Omental fat pad (tissue), 4 donors: ENCODE measurements at places on chromosomes 16 and 17.

- DNase-seq = peak; percentile 49
Measured at GRCh38 chr16:29784901-29785500, 5.5 kb upstream of the KIF22 start.

GRCh38 chr17:55811536-55811935 lies 60.7 kb downstream of the PCTP start:
- DNase-seq = no peak

DNA sequence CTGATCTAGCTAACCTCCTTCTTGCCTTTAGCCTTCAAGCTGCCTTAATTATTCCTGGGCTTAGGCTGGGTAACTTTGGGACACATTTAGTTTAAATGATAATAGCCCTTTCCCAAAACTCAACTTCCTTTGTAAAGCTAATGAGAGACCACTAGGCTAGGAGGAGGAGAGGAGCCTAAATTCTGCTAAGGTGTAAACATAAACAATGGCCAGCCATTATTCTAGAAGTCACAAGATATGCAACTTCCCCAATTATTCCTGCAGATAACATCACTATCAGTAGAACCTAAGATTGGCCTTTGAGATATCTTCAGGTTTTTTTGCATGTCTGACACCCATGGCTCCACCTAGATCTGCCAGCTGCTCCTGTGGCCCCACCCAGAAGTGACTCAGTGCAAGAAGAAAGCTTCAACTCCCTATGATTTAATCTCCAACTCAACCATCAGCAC lies 131.2 kb upstream of the FAM20A start:
- DNase-seq = no peak

GRCh38 chr17:4178651-4179050 lies 35.7 kb downstream of the CYB5D2 start:
- no peak for DNase-seq

DNA sequence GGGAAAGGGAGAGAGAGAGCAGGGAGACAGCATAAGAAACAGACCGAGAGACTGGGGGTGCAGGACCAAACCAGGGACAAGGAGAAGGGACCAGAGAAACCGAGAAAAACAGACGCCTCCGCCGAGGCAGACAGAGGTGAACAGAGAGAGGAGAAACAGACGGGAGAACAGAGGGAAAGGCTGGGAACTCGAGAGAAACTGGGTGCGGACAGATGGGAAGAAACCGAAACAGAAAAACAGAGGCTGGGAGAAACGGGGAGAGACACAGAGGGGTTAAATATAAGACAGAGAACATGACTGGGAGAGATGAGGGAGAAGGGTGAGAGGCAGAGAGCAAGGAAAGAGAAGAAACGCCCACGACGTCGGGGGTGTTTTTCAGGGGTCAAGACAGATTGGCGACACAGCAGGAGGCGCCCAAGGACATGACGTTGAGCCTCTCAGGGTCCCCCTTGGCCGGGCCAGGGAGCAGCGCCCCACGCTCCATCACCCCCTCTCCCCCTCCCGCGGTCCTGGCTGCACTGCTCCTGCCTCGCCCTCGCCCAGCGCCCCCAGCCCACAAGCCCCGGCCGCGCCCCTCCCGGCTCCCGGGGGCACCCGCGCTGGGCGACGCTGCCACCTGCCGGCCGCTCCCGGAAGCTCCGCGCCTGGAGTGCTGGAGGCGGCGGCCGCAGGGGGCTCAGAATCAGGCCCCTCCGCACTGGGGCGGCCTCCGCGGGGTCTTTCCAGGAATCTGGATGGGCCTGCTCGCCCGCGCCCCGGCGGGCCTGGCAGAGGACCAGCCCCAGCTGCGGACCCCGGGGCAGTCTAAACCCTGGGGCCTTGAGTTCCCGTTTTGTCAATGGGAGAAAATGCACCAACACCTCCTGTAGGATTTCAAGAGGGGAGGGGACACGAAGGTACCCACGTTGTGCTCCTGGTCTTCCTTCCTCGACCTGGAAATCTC lies 1.3 kb upstream of the TMEM92 start:
- DNase-seq = no peak

GRCh38 chr16:1189455-1189854 lies 35.6 kb downstream of the TPSG1 start:
- no peak for DNase-seq

- DNase-seq = no peak
Measured at GRCh38 chr17:67990909-67991308, 5.4 kb downstream of the C17orf58 start.

- DNase-seq = no peak
Measured at GRCh38 chr16:1863681-1864460, 8.1 kb downstream of the MEIOB start.

DNA sequence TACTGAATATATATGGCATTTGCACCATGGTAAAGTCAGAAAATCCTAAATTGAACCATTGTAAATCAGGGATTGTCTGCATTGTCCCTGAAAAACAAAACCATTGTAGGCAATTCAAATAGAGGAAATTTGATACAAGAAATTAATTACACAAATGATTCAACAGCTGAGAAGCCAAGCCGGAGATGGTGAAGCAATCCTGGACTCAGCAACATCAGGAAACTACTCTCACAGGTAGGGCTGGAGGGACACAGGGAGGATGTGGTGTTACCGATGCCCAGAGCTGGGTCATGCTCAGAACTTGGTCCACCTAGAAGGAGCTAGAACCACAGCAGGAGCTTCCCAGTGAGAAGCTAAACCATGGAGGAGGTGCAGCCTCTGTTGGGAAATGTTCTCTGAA lies 18.5 kb upstream of the SCNN1B start:
- no peak for DNase-seq

GRCh38 chr16:78392585-78393195 lies 293.2 kb downstream of the WWOX start:
- no peak for DNase-seq

GRCh38 chr17:75319904-75320691 lies 30.9 kb upstream of the SLC25A19 start:
- DNase-seq = no peak

DNA sequence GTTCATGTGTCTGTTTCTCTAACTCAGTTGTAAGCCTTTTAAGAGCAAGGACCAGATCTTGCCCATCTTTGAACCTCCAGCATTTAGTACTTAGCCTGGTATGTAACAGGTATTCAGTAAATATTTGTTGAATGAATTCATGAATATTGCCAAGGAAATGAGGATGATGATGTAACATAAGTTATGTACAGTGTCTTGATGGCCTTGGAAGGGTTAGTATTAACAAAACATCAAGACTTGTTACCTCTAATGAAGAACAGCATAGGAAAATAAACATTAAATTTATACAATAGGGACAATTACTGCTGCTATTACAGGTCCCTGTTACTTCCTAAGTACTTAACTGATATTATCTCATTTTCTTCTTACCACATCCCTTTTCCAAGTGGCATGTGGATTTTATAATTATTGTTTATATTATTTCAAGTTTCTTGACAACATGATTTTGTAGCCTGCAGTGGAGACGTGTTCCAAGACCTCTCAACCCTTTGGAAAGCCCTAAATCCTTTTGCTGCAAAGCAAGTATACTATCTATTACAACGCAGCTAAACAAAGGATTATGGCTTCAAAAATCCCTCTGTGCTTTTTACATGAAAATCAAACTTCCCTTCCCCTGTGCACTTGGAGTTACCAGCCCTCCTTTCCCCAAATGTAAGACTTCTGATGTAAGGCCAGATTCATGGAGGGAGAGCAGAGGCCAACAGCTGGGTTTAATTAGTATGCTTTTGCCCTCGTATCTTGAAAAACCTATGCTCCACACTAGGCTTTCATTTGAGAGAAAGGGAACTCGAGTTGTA lies 77.4 kb upstream of the SMIM36 start:
- no peak for DNase-seq

GRCh38 chr16:58265480-58266052 lies 29.3 kb downstream of the PRSS54 start:
- DNase-seq = no peak

DNA sequence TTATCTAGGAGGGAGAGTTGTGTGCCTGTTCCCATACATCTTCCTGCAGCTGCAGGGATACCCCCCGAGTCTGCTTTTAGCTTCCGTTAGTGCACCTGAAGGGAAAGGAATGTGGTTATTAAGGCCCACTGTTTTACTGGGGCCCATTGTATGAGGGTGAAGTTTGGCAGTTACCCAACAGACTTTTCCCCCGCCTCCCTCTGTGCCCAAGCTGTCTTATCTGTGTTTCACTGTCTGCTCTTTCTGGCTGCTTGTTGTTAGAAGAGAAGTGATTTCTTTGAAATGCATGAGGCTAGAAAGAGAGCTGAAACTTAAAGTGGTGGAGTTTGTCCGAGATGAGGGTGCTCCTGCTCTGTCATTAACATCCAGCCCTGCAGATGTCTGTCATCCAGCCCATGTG lies 7.4 kb upstream of the OR1A2 start:
- no peak for DNase-seq

DNA sequence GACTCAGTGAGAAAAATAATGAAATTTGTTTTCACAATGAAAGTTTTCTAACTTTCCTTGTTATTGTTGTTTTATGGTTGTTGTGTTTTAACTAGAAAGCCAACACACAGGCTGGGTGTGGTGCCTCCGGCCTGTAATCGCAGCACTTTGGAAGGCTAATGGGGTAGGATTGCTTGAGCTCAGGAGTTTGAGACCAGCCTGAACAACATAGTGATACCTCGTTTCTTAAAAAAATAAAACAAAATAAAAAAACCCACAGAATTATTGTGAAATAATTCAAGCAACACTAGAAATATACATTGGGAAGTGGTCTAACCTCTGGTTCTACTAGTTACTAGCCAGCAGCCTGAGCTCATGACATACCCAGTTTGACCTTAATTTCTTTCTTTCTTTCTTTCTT lies 630 bp downstream of the MILR1 start:
- DNase-seq = no peak

- no peak for DNase-seq
Measured at GRCh38 chr17:38730526-38731379, 612 bp downstream of the CISD3 start.

DNA sequence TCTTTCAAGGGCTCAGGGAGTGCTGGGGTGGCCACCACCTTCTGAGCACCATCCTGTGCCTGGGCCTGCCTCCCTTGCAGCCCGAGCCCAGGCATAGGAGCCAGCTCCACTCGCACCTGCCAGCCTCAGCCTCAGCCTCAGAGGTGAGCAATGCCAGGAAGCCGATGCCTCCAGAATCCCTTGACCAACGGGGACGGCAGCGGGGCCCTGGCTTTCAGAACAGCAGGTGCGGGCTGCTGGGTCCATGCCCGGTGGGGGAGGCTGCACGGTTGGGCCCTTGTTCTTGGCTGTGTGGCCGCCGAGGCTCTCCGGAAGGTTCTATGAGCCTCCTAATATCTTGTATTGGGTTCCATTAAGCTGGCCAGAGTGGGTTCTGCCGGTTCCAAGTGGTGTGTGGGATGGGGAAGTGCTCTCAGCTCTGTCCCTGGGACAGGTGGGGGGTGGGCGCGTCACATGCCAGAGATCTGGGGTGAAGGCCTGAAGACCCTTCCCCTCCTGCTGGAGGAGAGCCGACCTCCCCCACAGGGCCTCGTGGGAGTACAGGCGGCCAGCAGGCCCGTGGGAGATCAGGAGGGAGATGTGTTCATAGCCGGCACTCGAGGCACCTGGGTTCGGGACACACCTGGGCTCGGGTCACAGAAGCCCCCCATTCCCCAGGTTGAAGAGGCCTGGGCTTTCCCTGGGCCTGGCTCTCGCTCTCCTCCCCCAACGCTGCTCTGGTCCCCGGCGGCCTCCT lies 27.0 kb downstream of the NPTX1 start:
- no peak for DNase-seq

- DNase-seq = no peak
Measured at GRCh38 chr16:73058616-73059409, 10.9 kb upstream of the ZFHX3 start.

DNA sequence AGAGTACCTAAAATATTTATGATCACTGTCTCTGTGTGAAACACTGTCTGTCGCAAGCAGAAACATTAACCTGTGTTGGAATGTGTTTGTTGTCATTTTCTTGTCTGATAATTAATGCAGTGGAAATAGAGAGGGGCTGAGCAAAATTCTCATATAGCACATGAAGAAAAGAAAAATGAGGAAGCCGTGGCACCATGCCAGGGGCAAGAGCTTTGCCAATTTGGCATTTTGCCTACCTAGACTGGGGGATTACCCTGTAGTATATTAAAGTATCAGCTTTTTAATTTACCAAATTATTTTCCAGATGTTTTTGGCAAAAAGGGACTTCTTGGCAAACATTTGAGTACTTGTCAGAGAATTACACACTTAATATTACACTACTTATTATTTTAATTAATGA lies 1326.6 kb upstream of the GOT2 start:
- DNase-seq = no peak

DNA sequence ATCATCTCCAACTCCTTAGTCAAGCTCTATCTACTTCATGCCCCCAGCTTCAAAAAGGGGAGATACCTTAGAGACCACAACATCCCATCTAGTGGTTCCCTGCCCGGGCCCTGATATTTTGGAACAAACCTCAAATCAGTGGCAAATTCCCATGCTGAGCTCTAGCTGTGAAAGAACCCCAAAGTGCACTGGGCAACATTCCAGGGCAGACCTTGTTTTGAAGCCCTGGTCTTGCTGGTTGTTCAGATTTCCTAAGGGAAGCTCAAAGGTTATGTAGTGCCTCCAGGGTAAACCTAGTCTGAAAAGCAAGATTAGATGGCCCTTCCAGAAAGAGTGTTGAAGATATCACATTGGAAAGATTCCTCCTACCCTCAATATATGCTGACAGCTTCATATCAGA lies 16.3 kb downstream of the FAM117A start:
- DNase-seq = no peak

DNA sequence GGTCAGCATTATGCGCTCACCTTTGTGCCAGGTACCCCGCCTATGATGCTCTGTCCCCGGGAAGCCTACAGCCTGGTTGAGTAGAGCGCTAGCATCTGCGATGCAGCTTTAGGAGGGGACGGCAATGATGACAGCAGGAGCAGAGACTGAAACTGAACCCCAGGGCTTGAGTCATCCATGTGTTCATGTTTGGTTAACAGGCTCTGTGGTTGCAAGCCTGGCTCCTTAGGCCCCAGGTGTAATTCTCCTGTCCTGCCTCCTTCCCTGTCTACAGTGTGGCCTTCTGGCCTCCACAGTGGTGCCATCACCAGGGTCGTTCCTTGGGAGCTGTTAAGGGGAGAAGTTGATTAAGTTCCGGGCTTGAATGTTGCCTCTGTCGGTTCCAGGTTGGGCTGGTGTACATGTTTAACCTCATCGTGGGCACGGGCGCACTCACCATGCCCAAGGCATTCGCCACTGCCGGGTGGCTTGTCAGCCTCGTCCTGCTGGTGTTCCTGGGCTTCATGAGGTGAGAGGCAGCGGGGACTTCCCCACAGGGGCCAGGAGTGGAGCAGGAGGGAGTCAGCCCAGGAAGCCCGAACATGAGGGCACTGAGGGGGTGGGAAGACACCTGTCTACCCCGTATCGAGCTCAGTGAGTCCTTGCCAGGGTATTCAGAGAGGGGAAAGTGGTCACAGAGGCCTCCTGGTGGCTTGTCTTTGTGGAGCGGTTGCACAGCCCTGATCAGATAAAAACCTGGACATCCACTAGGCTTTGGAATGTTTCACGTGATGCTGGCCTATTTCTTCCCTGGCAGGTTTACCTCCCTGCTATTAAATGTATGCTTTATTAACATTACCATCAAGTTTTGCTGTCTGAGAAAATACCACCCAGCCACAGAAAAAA lies 9.2 kb upstream of the NAT9 start:
- DNase-seq = no peak
